ENCODE measurements at places on chromosomes 2 and 18.
A peak's percentile ranks its signal among the peaks of the same experiment; 100 is the strongest.

- no peak for DNase-seq
Measured at GRCh38 chr18:12376034-12376753, 833 bp downstream of the AFG3L2 start.

GRCh38 chr2:202822411-202822810 lies 49.2 kb downstream of the ICA1L start:
- DNase-seq, result no peak

DNA sequence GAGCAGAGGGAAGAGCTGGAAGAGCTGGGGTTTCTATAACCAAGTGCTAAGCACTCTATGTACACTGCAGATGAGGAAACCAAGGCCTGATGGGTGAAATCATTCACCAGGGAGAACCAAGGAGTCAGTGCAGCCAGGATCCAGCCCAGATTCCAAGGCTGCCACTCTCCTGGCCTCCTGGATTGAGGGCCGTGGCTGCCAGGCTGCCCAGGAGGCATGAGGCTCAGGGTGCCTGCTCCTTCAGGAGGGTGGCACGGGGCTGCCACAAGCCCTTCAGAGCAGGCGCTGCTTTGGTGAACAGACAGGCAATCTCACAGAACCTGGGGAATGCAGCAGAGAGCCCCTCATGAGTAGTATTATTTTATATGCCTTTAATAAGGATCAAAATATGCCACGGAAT lies 293.7 kb upstream of the HDAC4 start:
- DNase-seq, result no peak

- DNase-seq, result no peak
Measured at GRCh38 chr2:12797815-12798214, 81.1 kb downstream of the TRIB2 start.

DNA sequence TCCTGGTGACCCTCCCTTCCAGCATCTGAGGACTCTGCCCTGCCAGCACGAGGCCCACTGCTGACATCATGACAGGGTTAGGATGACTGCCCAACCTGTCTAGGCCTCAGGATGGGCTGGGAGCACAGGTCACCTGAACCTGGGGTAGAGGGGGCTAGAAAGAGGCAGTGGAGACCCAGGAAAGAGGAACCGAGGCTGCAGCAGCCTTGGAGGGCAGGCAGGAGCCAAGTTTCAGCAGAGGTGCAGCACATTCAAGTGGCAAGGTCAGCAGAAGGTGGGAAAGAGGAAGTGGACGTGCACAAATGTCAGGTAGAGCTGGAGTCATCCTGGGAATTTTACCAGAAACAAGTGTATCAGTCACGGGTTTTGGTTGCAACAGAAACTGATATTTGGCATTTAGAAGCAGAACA lies 13.6 kb upstream of the RAB10 start:
- DNase-seq, result no peak

DNA sequence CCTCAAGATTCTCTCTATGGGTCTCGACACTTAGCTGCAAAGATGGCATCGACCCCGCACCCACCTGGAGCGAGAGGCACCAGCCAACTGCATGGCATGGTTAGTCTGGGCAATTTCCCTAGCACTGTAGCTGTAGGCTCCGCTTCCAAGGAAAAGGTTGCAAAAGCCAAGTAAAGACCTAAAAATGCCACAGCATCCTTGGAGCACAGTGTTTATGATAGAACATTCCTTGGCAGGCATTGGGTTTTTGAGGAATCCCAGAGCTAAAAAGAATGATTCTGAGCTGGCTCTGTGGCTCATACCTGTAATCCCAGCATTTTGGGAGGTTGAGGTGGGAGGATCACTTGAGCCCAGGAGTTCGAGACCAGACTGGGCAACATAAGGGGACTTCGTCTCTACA lies 22.9 kb downstream of the QPCT start:
- DNase-seq, result no peak

- no peak for DNase-seq
Measured at GRCh38 chr2:190432567-190433231, 24.5 kb downstream of the MFSD6 start.

GRCh38 chr2:207413376-207413907 lies 116.3 kb upstream of the CREB1 start:
- DNase-seq, result no peak

GRCh38 chr2:161703863-161704262 lies 79.6 kb downstream of the SLC4A10 start:
- no peak for DNase-seq

DNA sequence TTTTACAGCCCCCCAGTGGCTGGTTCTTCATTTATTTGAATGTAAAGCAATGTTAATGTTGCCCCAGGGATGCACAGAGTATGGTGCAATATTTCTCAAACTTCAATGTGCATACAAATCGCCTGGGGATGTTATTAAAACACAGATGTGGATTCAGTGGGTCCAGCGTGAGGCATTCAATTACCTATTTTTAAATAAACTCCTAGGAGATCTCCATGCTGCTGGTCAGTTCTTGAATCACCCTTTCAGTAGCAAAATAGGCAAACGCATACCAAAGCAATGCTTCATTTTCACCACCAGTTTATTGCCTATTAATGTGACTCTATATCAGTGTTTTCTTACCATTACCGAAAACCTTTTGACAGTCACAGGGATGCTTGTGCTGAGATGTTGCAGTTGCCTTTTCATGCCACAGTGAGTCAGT lies 530.7 kb downstream of the CBLN2 start:
- no peak for DNase-seq

GRCh38 chr2:142030735-142031134 lies 100.1 kb downstream of the LRP1B start:
- DNase-seq, result no peak

- DNase-seq, result no peak
Measured at GRCh38 chr18:49175476-49175875, 224.7 kb upstream of the SMAD7 start.

DNA sequence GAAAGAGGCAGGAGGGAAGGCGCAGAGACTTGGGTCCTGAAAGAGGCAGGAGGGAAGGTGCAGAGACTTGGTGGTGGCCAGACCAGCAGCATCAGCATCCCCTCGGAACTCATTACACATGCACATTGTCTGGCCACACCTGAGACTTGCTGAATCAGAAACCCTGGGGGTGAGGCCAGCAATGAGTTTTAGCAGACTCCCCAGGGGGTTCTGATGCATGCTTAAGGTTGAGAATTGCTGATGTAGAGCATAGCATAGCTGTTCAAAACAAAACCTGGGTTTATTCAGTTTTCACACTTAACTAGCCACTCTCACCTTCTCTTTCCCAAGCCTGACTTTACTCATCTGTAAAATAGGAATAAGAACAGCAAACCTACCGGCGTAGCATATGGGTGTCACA lies 122.9 kb downstream of the MRO start:
- DNase-seq, result no peak

GRCh38 chr2:113755835-113756354 lies 547 bp downstream of the SLC35F5 start:
- no peak for DNase-seq

- no peak for DNase-seq
Measured at GRCh38 chr2:196328088-196328680, 156.8 kb upstream of the STK17B start.

- DNase-seq, result no peak
Measured at GRCh38 chr18:29629493-29630036, 1413.0 kb downstream of the DSC3 start.

- no peak for DNase-seq
Measured at GRCh38 chr2:169095621-169096105, 26.3 kb downstream of the DHRS9 start.

- DNase-seq, result no peak
Measured at GRCh38 chr2:215362562-215362904, 50.7 kb downstream of the ATIC start.

- no peak for DNase-seq
Measured at GRCh38 chr2:101540518-101540917, 65.6 kb upstream of the RFX8 start.

- DNase-seq, result no peak
Measured at GRCh38 chr2:75564026-75564688, 3.4 kb upstream of the EVA1A start.

GRCh38 chr2:188607501-188607900 lies 315.8 kb downstream of the GULP1 start:
- no peak for DNase-seq

- DNase-seq, result no peak
Measured at GRCh38 chr2:169659320-169659719, 34.9 kb downstream of the CFAP210 start.

DNA sequence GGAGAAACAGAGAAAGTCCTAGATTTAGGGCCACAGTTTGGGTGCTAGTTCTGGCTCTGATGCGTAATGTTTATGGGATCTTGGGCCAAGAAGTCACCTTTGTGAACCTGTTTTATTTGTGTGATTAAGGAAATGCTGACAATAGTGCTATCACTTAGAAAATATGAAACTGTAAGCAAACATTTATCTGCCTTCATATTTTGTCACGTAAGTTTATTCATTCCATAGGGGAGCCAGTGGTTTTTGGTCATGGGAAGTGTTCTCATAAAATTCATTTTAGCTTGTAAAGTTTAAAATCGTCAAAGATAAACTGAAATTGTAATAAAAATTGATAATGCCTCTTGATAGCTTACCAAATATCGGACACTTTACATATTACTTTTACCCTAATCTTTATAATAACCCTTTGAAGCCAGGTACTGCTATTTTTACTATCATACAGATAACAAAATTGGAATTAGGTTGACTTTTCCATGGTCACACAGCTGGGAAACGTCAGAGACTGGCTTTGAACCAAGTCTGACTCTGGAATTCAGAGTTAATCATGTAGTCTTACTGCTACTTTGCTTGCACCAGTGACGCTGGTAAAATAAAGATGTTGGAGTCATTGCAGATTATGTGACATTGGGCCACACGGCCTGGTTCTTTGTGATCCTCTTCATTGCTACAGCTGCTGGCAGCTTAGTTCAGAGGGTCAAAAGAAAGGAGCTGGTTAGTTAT lies 99.7 kb downstream of the ICA1L start:
- no peak for DNase-seq

GRCh38 chr2:236954641-236955040 lies 131.0 kb upstream of the COPS8 start:
- DNase-seq, result no peak

DNA sequence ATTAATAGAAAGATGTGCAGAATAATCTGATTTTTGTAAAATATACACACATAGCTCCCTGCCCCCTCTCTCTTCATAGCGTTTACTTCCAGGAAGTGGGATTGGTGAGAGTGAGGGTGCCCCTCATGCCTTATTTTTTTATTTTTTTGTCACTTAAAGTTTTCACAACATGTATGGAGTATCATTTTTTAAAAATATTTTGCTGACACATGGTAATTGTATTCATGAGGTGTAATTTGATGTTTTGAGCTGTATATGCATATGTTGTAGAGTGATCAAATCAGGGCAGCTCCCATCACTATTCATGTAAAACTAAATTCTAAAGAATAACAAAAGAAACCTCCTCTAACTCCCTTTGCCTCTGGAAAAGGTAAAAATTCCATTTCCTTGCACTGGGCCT lies 74.7 kb downstream of the VSNL1 start:
- DNase-seq, result no peak

GRCh38 chr2:140975237-140975636 lies 1155.6 kb downstream of the LRP1B start:
- DNase-seq, result no peak

GRCh38 chr18:31591113-31591512 lies 564 bp upstream of the TTR start:
- no peak for DNase-seq

DNA sequence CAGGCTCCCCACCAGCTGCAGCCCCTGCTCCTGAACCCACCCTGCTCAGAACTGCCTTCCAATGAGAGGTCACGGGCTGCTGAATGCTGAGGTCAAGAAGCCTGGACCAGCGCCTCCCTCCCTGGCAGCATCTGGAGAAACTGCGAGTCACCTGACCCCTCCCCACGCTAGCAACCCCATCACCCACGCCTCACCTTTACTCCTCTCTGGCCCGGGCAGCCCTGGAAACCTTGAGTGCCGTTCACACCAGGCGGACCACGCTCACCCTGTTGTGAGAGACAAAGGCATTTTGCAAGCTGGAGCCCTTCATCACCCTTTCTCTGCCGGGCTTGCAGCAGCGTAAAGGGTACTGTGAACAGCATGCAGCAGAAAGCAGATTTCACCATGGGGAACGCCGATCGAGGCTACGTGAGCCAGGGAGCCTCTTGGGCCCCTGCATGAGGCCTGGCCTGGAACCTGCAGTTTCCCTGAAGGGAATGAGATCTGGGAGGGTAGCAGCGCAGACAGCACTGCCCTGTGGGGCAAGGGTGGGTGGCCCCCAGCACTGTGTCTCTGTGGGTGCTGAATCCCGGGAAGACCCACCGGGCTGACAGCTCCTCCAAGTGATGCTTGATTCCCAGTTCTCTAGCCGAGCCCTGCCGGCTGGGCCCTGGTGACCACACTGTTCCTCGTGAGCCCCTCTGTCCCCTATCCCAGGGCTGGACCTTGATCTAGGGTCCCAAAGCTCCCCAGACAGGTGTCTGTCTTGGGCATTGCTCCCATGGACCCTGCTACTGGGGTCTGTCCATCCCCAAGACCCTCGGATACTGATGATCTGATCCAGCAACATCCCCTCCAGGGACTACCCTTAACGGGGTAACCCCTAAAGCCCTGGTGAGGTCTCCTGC lies 53.8 kb downstream of the COL6A3 start:
- no peak for DNase-seq

DNA sequence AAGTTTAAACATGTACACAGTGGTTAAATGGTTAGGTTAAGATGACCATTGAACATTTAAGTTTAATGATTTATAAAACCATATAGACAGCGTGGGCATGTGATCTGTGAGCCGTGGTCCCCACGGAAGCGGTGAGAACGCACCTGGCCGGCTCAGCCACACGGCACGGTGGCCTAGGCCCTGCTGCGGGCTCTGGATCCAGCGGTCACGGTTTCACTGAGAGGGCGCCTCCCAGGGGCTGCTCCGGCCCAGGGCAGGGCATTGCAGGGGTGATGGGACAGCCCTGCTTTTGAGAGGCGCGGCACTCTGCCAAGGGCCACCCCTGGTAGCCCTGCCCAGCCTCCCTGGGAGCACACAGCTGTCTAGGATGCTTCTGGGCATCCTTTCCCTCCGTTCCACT lies 124.9 kb downstream of the RGPD3 start:
- no peak for DNase-seq

DNA sequence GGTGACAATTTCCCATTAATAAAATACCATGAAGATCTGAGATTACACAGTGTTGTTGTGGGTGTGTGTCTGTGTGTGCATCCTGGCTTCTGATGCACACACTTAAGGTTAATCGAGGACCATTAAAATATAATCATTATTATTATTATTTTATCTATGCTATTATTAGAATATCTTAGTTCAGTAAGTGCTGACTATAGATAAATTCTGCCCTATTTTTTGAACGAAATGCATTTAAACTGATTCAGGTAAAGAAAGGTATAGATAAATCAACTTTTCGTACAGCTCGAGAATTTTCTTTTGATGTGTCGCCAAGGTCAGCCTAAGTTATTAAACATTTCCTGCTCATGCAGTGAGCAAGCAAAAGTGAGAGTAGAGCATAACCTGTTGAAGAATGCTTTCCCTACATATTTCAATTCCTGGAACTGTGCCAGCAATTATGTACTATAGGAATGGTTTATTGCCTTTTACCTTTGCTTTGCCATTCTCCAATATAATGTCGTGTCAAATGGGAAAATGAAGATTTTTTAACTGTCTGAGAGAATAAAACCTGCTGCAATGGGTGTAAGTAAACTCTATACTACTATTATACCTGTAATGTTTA lies 25.8 kb downstream of the KCNJ3 start:
- DNase-seq, result no peak

GRCh38 chr2:36780231-36780839 lies 83.8 kb downstream of the VIT start:
- DNase-seq, result peak; percentile 68
